GM23248 (cell line): ENCODE measurements at places on chromosomes 5 and 9.

- DNase-seq: no peak
Observed at GRCh38 chr9:89408628-89409101, 89.2 kb downstream of the SEMA4D start.

DNA sequence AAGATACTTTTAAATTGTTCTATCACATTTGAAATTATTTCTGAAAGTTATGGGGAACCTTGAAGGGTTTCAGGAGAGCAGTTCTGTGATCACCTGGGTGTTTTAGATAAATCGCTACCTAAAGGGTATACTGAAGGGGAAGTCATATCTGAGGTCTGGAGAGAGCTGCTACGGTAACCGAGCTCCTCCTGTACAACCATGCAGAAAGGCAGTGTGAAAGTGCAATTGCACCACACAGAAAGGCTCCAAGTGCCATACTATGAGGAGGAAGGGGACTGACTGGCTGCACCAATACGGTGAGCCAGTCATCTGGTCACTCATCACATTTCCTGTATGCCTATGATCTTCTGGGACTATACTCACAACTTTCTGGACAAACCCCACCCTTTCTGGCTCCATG, 241.4 kb upstream of the SLC24A2 start:
- DNase-seq: no peak

- no peak for DNase-seq
Observed at GRCh38 chr9:7210854-7211637, 453.3 kb downstream of the KDM4C start.

DNA sequence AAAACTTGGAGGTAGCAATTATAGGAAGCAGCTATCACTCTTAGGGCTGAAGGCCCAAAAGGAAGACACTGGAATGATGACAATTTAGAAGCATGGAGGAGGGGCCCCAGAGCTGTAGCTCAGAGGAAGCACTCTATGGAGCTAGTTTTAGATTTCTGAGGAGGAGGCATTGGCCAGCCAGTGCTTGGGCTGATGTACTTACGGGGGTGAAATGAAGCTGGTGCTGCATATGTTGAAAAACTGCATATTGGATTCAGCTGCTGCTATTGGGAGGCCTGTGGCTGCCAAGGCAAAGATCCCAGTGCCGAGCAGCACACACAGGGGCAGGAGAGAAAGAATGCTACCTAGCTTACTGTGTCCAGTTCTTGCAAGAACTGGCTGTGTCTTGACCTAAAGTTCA, 53.9 kb upstream of the HMHB1 start:
- no peak for DNase-seq

DNA sequence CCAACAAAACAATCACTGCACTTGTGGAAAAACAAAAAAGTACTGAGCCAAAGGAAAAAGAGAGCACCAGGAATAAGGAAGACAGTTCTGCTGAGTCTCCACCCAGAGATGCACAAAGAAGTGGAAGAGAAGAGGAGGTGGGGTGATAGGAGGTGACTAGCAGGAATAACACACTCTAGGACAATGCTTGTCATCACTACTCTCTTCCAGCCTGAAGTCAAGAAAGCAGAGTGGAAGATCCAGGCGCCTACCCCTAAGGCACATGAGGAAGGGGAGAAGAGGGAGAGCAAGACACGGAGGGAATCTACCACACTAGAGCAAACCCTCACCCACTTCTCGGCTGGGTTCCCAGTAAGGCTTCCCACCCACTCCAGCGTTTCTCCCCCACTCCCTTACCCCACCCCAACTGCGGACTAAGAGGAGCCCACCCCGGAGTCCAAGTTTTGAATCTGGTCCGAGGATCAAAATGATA, 1.7 kb downstream of the SLIT3 start:
- DNase-seq: peak; percentile 67

GRCh38 chr5:174183701-174184100, 138.2 kb downstream of the NSG2 start:
- DNase-seq: no peak

- DNase-seq: no peak
Observed at GRCh38 chr9:123282362-123283047, 14.1 kb upstream of the STRBP start.

- peak; percentile 68 for DNase-seq
Observed at GRCh38 chr5:9361835-9362234, 184.0 kb downstream of the SEMA5A start.

GRCh38 chr9:105346273-105346672, 101.6 kb upstream of the FSD1L start:
- no peak for DNase-seq

- DNase-seq: no peak
Observed at GRCh38 chr5:9125852-9126251, 420.0 kb downstream of the SEMA5A start.

GRCh38 chr5:65141493-65141892, 340.2 kb downstream of the ADAMTS6 start:
- DNase-seq: no peak

- DNase-seq: no peak
Observed at GRCh38 chr5:39371367-39371635, 7.0 kb upstream of the C9 start.

- no peak for DNase-seq
Observed at GRCh38 chr5:148956477-148957385, 106.1 kb downstream of the SH3TC2 start.

GRCh38 chr9:133037775-133038515, 7.1 kb downstream of the GTF3C5 start:
- DNase-seq: no peak

GRCh38 chr9:38337706-38338264, 54.7 kb upstream of the ALDH1B1 start:
- no peak for DNase-seq

- DNase-seq: peak; percentile 37
Observed at GRCh38 chr5:93476251-93476742, 104.7 kb downstream of the NR2F1-AS1 start.

- DNase-seq: peak; percentile 76
Observed at GRCh38 chr5:177113566-177114424, 19.8 kb upstream of the NSD1 start.

GRCh38 chr5:68332080-68332451, 116.5 kb downstream of the PIK3R1 start:
- DNase-seq: no peak

DNA sequence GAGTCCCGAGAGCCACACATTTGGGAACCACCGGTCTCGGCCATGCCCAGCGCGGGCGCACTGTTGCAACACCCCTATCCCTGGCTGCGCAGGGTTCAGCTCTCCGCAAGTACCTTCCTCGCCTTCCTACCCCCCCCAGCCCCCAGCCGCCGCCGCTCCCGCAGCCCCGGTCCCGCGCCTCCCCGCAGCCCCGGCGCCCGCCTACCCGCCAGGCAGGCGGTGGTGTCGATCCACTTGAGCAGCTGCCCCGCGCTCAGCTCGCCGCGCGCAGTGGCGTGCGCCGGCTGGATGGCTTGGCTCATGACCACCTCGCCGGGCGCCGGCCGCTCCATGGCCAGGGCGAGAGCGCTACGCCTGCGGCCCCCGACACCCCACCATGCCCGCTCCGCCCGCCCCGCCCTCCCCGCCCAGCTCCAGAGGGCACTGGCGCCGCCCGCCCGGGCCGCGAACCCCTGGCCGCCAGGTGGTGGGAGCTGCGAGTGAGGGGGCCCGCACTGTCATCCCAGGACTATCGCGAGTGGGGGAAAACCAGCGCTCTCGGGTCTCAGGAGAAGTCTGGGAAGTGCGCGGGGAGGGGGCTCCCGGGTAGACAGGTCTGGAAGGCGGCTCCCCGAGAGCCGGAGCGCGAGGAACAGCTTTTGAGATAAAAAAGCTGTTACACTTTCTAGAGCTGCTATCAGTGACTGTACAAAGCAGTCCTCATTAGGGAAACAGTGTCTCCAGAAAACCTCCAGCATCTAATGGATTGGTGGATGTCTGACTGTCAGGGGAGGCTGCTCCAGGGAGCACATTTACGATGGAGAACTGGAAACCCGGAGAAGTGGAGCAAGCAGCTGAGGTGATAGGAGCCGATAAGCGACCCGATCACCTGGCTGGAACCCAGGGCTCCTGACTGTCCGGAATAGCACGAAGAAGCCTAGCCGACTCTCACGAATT, at the start of gene ACOT12:
Gene ACOT12, minus strand, starts transcription at position 352 of the 936 bp plus-strand sequence. Its CDS starts 20 bp downstream, at position 332.
- peak; percentile 54 for DNase-seq

- no peak for DNase-seq
Observed at GRCh38 chr5:151820271-151820670, 48.5 kb downstream of the G3BP1 start.

GRCh38 chr9:133704711-133705181, 33.4 kb downstream of the SARDH start:
- DNase-seq: no peak

DNA sequence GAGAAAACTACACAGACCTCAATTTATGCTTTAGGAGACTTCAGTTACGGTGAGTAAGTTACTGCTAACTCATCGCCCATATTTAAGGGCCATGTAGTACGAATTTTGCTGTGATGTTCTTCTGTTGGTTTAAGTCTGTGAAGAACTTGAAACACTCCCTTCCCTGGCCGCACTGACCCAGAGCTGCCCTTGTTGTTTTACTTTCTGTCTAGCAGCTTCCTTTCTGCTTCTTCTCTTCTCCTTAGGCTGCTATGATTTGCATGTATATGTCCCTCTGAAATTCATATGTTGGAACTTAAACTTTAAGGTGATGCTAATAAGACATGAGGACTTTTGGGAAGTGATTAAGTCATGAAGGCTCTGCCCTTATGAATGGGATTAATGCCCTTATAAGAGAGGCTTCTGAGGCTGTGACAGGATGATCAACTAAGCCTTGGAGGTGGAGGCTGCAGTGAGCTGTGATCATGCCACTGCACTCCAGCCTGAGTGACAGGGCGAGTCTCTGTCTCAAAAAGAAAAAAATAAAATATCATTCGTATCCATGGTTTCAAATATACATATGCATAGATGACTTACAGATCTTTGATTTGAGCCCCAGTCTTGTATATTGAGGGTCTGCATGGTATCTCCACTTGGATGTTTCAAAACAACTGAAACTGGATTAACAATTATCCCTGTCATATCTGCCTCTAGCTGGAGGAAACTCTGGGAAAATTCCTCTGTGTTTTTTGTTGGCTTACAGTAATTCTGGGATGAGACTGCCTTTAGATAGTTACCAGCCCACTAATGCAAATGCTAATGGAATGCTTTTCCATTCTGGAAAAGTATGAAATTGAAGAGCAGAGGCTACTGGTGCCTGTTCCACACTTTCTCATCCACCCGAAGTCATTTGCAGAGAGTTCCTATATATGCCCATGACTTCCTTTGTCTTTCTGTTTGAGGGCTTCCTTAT, 263.4 kb upstream of the ACTBL2 start:
- DNase-seq: no peak

DNA sequence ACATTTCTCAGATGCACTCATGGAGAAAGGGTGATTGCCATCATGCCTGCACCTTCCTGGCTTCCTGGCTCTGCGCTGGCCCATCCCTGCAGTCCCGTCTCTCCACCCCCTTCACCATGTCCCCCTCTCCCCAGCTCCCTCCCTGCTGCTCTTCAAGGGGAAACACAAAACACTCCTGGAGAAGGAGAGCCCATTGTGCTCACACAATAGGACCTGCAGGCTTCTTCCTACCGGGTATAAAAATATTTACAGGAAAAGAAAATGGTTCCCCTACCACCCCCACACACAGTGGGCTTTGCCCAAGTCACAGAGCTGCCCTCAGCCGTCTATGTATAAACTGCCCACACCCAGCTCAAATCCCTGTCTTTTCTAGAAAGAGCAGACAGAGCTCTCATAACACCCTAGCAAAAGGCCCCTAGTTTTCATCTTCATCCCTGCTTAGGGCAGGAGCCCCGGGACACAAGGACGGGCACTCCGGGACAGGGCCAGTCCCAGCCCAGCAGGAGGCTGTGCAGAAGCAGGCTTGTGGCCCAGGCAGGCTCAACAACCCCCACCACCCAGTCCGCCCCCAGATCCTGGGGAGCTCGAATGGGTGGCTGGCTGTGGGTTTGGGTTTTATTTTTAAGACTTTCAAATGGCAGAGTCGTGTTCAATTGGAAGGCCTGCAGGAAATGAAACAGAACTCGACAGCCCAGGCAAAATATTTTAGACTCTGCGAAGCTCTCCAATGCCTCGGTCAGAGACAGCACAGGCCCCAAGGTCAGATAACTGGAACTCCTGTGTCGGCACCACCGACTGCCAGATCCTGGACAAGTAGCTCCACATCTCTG, 77.3 kb downstream of the LRSAM1 start:
- no peak for DNase-seq

- no peak for DNase-seq
Observed at GRCh38 chr5:157947156-157947555, 88.2 kb upstream of the CLINT1 start.

DNA sequence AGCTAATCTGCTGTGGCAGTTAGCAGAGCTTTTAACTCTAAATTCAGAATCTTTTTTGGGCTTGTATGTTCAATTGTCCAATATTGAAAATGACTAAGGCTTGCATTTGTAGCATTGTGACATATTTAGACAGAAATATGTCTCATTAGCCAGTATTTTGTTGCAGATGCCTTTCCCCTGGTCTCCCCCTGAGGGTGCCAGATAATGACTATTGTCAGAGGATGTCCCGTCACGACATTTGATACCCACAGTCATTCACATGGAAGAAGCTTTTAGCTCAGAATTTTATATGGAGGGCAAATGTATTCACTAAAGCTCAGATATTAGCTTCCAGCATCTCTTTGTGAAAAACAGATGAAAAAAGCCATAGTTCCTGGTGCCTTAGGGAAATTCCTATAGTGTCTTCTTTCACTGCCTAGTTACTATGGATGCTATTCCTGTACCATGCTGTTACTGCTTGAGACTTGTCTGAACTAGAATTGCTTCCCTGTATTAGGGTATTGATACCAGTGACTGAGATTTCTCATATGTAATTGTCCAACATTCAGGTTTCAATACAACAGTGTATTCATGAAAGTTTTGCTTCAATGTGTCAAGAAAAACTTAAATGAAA, 96.2 kb downstream of the CCDC192 start:
- DNase-seq: no peak

DNA sequence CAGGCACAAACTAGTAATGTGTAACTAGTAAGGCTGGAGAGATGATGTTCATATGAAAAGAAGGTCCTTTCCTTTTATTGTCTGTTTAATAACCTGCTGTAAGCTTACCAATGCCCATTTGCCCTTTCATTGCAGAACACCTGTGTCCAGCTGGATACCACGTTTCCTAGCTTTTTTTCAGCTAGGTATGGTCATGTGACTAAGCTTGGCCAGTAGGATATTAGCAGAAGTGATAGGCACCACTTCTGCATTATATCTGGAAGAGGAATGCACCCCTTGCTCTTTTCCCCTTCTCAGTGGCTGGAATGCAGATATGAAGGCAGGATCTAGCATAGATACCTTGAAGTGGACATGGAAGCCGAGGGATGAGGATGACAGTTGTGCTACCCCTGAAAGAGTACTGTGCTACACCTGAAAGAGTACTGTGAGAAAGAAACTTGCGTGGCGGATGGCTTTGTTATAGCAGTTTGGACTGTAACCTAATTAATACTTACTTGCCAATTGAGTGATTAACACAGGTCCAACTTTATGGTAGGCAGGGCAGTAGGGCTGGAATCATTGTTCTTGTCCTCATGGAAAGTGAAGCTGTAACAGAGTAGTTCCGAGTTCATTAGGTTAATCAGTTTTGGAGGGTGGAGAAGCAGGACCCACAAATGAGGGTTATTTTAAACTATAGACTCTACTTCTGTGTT, 6.8 kb downstream of the SMIM32 start:
- no peak for DNase-seq

GRCh38 chr9:83032065-83032625, 30.8 kb downstream of the RASEF start:
- no peak for DNase-seq

GRCh38 chr5:130605234-130605633, 559.8 kb downstream of the HINT1 start:
- DNase-seq: no peak
